Cortex of kidney (tissue), 1 donor: ENCODE measurements at places on chromosomes 4 and X.

DNA sequence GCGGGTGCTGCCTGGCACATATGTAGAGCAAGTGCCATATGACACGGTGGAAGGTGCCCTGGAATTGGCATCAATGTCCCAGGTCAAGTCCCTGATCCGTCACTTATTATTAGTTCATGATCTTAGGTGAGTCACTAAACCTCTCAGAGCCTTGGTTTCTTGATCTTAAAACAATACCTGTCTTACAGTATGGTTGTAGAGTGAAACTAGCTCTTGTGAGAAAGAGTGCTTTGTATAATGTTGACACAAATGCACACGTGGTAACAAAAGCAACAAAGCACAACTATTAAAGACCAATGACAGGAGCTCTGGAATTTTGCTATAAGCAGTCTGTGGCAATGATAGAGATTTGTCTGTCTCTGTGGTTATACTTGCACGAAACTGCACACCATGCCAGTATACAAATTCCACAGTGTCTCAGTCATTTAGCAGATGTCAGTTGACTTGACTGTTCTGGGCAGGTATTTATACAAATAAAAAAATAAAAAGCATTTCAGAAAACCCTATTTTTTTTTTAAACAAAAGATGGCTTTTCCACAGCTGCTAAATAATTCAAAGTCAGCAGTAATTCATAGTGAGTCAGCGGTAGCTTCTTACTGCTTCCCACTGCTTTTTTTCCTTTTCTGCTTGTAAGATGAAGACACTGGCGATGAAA is 19.7 kb upstream of the ACSL1 start:
- no peak for DNase-seq

GRCh38 chrX:109856974-109857373 is 123.9 kb upstream of the ACSL4 start:
- no peak for DNase-seq

DNA sequence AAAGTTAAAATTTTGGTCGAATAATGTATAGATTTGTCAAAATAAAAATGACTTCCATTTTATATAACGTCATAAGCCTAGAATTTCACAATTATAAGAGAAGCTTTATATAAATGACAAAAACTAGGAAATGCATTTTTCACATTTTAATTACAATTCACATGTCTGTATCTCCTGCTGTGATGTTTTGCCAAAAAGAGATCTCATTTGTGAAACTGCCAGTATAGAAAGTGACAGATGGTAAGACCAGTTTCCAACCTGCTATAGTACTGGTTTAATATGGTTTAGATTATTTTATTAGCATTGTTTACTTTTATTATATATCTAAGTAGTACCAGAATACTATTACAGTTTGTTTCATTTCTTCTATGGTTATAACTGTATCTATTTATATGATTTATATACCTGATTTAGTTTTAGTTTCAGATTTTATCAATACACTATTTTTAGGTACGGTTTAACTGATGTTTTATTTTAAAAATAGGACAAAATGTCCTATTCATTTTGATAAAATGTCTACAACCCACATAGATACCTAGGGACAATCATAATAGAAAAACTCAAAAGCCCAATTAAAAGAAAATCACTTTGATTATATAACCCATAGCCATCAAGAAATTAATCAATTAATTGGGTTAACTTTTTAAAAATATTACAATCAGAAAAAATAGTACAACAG is 5.4 kb upstream of the CCSER1 start:
- no peak for DNase-seq

- no peak for DNase-seq
Measured at GRCh38 chr4:118939169-118939783, 50.6 kb downstream of the SYNPO2 start.

- DNase-seq: no peak
Measured at GRCh38 chr4:54060116-54060515, 4.3 kb downstream of the CHIC2 start.

- no peak for DNase-seq
Measured at GRCh38 chr4:1082215-1083182, 30.9 kb downstream of the RNF212 start.

GRCh38 chr4:174047363-174047762 is 236.1 kb downstream of the FBXO8 start:
- no peak for DNase-seq

DNA sequence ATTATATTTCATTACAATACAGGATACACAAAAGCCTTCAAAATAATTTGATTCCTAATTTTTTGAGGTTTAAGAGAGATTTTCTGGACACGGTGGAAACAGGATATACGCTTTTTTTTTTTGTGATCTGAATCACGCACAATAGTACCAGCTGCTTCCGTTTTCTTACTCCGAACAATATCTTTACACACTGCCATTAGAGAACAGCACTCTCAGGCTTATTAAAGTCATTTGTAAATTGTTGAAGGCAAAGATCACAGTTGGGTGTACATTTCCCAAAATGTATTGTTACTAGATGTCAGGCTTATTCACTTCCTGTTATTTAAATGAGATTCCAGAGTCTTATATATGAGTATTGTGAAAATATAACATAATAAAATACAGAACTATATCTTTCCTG is 71.5 kb downstream of the TMEM47 start:
- DNase-seq: no peak

- DNase-seq: no peak
Measured at GRCh38 chrX:6980981-6981380, 166.5 kb upstream of the STS start.

GRCh38 chr4:67615119-67615518 is 56.6 kb downstream of the STAP1 start:
- no peak for DNase-seq

DNA sequence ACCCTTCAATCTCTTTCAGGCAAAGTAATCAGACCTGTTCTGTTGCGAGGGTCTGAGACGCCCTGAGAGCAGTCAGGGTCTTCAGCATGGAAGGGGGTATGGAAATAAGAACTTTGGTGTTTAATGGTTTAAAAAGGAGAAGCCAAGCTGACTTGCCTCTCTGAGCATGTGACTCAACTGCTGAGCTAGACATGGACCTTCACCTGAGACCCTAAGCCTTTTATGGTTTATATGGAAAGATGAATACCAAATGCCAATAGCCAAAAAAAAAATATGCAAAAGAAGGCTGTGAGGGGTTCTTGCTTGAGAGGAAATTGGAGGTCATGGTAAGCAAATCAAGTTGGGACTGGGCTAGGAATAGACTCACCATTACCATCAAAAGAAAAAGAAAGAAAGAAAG is 30.6 kb downstream of the CHRNA9 start:
- DNase-seq: no peak

- DNase-seq: no peak
Measured at GRCh38 chr4:143347484-143348111, 10.9 kb downstream of the GAB1 start.

- no peak for DNase-seq
Measured at GRCh38 chrX:134603806-134604700, 54.2 kb downstream of the PLAC1 start.

DNA sequence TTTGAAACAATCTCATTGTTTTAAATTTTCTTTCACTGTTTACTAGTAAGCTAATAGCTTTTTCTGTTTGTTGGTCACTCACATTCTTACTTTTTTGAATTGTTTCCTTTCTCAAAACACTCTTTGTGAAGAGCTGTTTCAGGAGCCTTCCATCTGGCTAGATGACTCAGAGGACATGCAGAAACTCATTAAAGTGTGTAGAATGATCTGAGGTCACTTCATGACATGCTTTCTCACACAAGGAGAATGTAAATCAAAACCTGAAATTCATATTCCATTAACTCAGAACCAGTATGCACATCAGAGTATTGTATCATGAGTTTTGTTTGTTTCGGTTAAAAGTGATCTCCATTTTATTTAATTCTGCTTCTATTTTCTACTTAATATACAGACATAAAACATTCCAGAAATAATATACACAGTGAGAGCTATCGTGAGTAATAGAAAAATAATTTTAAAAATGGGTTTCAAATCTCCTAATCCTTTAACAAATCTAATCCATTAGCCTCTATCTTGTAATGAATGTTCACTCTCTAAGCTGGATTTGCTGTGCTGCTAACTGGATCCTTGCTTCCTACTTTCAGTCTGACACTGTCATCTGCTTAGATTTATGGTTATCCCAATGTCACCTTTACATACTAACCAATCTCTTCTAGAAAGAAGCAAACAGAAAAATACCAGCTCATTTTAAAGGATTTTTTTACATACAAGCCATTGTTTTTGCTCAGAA is 449.6 kb downstream of the FSTL5 start:
- no peak for DNase-seq
